HCT116 (cell line): ENCODE measurements at places on chromosomes 5 and 9.

DNA sequence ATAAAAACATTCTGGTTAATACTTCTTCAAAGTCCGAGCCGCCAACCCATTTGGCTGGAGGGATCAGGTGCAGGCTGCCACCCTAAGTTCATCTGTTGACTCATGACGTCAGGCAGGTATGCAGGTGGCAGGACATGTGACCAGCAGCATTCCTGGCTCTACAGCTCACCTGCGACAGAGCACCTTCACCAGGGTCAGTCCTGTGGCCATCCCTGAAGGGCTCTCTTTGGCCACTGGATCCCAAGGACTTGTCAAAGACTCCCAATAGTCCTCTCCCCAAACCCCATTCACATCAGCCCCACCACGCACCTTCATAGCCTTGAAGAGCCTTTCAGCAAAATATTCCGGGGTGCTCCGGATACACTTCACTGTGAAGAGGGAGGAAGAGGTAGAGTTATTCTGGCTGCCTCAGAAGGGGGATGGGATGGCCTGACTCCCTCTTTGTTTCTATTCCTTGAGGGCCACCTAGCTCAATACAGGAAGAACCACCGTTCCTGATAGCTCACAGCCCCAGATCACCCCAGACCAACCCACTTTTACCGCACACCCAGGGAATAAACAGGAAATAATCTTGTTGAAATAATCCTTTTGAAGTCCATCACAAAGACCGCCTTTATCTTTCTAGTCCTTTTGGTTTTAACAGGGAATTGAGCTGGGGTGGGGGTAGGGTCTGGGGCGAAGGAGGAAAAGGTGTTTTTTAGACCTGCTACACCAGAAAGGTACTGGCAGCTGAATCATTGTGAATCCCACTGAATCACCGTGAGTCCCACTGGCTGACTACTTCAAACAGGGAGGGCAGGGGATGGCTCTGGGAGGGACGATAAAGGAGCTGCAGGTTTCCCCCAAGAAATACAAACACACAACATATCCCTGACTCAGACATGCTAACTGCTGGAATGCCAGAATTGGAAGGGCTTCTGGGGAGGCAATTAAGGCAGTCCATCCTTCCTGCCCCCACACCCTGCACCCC lies 26.4 kb downstream of the ANXA6 start:
- no peak for DNase-seq

DNA sequence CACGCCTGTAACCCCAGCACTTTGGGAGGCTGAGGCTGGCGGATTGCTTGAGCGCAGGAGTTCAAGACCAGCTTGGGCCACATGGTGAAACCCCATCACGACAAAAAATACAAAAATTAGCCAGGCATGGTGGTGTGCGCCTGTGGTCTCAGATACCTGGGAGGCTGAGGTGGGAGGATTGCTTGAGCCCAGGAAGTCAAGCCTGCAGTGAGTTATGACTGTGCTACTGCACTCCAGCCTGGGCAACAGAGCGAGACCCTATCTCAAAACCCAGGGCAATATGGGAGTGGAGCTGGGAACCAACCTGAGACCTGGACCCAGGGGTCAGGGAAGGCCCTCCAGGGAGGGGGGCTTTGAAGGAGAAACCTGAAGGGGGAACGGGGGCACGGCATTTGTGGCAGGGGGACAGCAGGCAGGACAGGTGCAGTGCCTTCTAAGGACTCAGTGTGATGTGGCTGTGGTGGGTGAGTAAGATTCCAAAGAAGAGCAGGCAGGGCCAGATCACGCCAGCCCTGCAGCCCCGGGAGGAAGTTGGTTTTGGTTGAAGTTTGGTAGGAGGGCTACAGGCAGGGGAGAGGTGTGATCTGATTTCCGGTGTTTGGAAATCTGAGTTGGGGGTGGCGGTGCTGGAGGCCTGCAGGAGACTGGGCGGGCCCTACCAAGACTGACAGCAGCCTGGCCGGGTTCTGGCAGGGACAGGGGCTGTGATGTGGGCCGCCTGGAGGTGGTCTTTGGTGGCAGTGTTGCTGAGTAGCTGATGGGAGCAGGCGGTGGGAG lies 46.2 kb downstream of the NTNG2 start:
- DNase-seq, result no peak

DNA sequence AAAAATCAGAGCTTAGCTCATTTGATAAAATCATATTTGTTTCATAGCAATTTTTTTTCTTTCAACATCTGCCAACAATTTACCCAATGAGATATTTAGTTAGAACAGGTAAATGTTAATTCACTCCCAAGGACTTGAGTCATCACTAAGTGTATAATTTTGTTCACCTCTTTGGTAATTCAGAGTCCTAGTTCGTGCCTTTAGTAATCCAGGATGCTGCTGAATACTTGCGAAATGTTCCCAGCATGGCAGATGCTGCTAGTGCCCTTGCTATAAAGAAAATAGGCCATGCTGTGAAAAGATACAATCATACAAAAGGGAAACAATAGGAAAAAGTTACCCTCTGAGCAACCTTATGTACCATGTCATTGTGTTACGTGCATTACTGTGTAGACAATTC lies 210.5 kb downstream of the CSNK1G3 start:
- DNase-seq, result no peak

DNA sequence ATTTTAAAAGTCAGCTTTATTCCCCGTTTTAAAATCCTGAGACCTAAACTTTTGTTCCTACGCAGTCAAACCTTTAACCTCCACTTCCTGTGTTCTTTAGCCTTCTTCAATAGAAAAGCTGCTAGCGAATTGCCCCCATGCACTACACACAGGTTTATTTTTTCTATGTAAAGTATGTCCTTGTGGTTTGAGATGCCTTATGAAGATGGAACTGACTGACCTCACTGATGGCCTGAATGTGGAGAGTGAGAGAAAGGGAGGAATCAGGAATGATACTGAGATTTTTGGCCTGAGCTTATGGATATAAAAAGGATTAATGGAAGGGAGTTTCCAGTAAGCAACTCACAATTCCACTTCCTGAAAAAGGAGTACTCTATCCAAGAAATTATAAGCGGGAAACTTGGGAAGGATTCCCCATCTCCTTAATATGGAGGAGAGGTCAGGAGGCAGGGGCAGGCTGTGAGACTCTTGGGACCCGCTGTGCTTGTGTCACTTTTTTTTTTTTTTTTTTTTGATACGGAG lies 89.5 kb downstream of the UGCG start:
- DNase-seq, result no peak

- no peak for DNase-seq
Observed at GRCh38 chr5:169757016-169757415, 119.9 kb downstream of the DOCK2 start.

DNA sequence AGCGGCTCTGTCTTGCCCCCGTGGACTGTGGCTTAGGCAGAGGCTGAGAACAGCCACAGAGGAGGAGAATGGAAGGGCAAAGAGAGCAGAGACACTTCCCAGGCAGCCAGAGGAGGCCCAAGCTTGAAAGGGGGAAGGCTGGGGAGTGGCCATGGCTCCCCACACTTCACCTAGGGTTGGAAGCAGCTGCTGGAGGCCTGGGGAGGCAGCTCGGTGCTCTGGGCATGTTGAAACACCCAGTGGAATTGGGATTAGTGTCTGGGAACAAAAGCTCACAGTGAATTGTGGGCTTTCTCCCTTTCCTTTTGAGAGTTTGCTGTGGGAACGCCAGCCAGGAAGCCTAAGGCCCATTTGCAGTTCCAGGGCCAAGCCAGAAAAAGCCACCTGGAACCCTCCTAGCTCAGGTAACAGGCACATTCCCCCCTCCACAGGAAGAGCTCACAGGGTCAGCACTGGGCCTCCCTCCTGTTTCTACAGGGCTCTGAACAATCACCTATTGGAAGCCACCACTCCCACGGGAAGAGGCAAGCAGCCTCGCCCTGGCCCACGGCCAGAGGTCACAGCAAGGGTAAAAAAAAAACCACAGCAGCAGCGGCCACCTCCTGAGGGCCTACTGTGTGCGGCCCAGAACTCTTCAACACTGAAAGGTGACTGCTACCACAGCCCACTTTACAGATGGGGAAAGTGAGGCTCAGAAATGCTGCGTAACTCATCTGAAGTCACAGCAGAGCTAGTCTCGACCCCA lies 20.2 kb downstream of the EEIG1 start:
- no peak for DNase-seq

GRCh38 chr5:32223972-32224609 lies 50.0 kb upstream of the GOLPH3 start:
- DNase-seq, result peak; percentile 24

DNA sequence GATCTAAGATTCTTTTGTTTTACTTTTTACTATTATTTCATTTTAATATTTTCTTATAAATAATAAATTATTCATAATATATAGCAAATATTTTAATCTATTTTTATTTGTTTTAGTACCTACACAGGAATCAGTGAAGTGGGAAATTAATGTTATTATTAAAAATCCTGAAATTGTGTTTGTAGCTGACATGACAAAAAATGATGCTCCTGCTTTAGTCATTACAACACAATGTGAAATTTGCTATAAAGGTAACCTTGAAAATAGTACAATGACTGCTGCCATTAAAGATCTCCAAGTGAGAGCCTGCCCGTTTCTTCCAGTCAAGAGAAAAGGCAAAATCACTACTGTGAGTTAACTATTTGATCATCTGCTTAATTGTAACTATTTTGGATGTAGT lies 138.7 kb downstream of the VPS13A start:
- DNase-seq, result no peak

DNA sequence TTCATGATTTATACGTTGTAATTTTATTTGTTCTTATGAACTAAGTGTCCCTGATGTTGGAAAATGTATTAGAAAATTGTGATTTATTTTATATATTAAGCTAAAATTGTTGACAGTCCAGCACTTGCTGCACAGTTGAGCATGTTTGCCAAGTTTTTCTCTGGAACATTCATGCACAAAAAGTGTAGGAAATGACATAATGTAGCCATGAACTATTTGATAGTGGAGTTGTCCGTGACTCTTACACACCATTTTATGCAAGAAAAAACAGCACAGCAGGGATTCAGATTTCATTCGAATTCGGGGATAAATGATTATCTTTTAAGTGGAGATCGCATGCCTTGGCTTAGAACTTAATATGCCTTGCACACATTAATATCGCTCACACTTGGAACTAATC lies 708.6 kb upstream of the WWC1 start:
- DNase-seq, result no peak

GRCh38 chr5:122944051-122944450 lies 92.5 kb downstream of the PPIC start:
- no peak for DNase-seq

- DNase-seq, result no peak
Observed at GRCh38 chr9:17926246-17926645, 347.4 kb downstream of the SH3GL2 start.

DNA sequence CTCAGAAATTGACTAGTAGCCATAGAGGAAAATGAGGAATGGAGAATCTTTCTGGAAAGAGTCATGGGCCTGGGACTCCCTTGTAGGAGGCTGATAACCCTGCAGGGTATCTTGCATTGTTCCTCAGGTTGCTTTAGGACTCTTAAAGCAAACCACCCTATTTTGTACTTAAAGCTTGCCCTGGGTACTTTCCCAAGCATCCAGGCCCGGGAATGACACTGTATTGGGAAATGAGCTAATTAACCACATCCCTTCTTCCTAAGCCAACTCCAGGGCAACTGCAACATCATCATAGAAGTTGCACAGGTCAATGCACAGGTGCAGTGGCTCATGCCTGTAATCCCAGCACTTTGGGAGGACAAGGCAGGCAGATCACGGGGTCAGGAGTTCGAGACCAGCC lies 55.9 kb downstream of the UGCG start:
- no peak for DNase-seq

- DNase-seq, result peak; percentile 54
Observed at GRCh38 chr5:82396871-82397514, 118.8 kb upstream of the RPS23 start.

DNA sequence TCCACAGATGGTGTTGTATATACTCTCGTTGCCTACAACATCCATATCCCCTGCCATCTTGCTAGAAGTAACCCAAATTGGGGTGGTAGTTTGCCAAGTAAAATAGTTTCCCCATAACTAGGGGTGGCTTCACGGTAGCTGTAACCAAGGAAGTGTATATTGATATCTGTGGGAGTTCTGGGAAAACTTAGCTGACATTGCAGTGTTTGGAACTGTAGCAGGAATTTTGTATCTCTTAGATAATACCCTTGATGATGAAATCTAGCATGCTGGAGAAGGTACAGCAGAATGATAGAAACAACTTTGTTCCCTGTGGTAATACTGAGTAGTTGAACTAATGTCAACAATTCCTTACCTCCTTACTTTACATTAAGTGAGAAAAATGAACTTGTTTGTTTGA lies 29.8 kb downstream of the FBXL7 start:
- no peak for DNase-seq

- DNase-seq, result no peak
Observed at GRCh38 chr9:134283111-134283515, 43.1 kb upstream of the RXRA start.

- no peak for DNase-seq
Observed at GRCh38 chr5:58015175-58015574, 444.7 kb downstream of the PLK2 start.

- peak; percentile 38 for DNase-seq
Observed at GRCh38 chr9:126965541-126966428, 51.2 kb downstream of the RALGPS1 start.

- no peak for DNase-seq
Observed at GRCh38 chr9:136334541-136334940, 7.2 kb downstream of the GPSM1 start.

- DNase-seq, result no peak
Observed at GRCh38 chr9:94269264-94269663, 10.2 kb downstream of the ZNF169 start.

DNA sequence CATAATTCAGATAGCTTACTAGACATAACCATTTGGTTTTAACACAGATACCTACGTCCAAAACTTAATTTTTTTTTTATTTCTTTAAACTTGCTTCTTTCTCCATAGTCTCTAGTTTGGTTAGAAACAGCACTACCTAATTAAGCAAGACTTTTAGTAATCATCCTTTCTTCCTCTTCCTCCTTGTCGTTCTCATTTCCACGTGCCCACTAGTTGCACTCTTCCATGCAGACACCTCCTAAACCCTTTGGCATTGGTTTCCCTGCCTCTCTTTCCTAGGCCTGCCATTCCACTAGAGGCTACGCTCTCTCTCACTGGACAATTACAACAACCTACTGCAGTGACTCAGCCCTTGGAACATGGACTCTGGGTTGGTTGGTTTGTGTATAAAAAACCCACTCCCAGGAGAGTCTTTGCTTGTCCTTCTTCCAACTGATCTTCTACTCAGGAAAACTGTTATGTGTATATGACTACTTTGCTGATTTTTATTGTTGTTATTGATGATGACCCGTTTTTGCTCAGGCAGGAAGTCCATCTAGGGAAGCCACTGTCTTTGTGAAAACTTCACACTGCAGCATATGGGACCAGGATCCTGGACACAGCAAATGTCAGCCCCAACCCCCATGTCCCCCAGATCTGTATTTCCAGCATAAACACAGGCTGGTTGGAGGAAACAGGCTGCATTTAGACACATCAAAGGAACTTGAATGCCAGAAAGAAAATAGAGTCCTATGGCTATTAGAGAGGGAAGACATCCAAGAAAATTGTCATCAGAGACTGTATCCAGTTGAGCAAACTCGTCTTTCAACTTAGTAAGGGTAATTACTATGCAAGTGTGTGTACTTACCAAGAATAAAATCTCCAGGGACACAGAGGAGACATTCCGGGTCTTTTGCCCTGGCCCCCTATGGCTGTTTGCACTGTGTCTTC lies 503.2 kb downstream of the GADD45G start:
- DNase-seq, result no peak

- no peak for DNase-seq
Observed at GRCh38 chr5:61334868-61335615, 3.0 kb downstream of the ZSWIM6 start.

GRCh38 chr5:109567374-109568044 lies 122.2 kb upstream of the MAN2A1 start:
- DNase-seq, result no peak
